ENCODE measurements at places on chromosomes 3 and 15.

GRCh38 chr3:123682781-123683504 is 98.1 kb upstream of the HACD2 start:
- no peak for DNase-seq

GRCh38 chr15:72176159-72176558 is 21.4 kb downstream of the GRAMD2A start:
- DNase-seq, result no peak

- DNase-seq, result no peak
These were observed 522.3 kb downstream of the ROBO1 start for GRCh38 chr3:79245284-79246138.

DNA sequence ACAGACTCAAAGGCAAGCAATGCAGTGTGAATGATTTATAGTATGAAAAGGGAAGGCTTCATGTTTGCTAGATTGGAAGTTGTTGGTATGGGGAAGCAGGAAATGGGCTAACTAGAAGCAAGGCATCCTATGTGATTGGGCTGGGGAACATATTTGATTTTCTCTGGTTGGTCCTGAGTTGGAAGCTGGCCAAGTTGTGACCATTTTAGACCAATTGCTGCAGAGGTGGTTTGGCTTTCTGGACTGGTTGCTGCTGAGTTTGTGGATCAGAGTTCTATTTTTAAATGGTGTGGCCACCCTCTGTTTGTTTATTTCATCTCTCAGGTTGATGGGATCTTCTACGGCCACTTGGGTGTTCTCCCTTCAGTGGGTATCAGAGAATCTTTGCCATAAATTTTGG is 39.7 kb downstream of the NUDT16 start:
- no peak for DNase-seq

GRCh38 chr3:55180936-55181535 is 253.2 kb upstream of the LRTM1 start:
- peak; percentile 71 for DNase-seq

- DNase-seq, result peak; percentile 75
These were observed at the start of gene ST3GAL6 for GRCh38 chr3:98763076-98763475. Gene ST3GAL6, plus strand, starts transcription at chr3:98763340. Its CDS starts 5,101 bp downstream, at chr3:98768441.

GRCh38 chr15:34726406-34727100 is 28.2 kb downstream of the GJD2 start:
- peak; percentile 29 for DNase-seq
